Pancreas (tissue), 10 donors: ENCODE measurements at places on chromosomes 1 and 21. TPM values are rescaled to one million over a fixed set of nuclear protein-coding genes. Genes with fewer than 3 reads are reported as not detected.

Gene UBL4B
- total RNA-seq = not detected

Gene HTR1D
- 0.06 TPM for total RNA-seq

GRCh38 chr1:184292101-184292500, 94.7 kb upstream of the C1orf21 start:
- no peak for DNase-seq

GRCh38 chr1:227774051-227774731, 39.0 kb downstream of the SNAP47 start:
- DNase-seq = no peak

DNA sequence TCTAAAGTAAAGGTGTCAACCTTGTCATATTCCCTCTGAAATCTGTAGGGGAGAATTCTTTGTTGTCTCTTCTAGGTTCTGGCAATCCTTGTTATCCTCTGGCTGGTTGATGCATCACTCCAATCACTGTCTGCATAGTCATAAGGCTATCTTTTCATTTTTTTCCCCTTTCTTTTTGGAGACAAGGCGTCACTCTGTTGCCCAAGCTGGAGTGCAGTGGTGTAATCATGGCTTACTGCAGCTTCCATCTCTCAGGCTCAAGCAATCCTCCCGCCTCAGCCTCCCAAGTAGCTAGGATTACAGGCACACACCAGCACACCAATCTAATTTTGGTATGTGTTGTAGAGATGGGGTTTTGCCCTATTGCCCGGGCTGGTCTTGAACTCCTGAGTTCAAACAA, 12.9 kb downstream of the DPYD start:
- no peak for DNase-seq

Gene RPTN
- not detected for total RNA-seq

- DNase-seq = no peak
These were observed 41.7 kb downstream of the ILDR2 start for GRCh38 chr1:166933633-166934032.

Gene PLCH2
- total RNA-seq = 4.0 TPM

- no peak for DNase-seq
These were observed 67.2 kb downstream of the TTLL7 start for GRCh38 chr1:83931658-83932253.

- no peak for DNase-seq
These were observed 17.2 kb downstream of the LSS start for GRCh38 chr21:46211376-46211775.

GRCh38 chr1:26887125-26887524, 3.0 kb downstream of the GPN2 start:
- DNase-seq = no peak

DNA sequence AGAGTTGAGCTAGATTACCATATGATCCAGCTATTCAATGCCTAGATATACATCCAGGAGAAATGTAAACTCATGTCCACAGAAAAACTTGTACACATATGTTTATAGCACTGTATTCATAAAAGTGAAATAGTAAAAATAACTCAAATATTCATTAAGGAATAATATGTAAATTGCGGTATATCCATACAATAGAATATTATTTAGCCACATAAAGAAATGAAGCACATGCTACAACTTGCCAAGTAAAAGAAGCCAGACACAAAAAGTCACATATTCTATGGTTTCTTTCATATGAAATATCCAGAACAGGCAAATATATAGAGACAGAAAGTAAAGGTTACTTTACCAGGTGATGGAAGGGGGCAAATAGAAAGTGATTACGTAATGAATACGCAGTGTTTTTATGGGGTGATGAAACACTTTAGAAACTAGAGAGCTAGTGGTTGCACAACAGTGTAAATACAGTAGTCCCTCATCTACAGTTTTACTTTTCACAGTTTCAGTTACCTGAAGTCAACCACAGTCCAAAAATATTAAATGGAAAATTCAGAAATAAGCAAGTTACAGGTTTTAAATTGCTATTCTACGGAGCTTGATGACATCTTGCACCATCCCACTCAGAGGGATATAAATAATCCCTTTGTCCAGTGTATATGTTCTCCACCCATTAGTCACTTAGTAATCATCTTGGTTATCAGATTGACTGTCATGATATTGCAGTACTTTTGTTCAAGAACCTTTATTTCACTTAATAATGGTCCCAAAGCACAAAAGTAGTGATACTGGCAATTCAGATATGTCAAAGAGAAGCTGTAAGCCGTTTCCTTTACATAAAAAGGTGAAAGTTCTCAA, 62.3 kb downstream of the ZNF644 start:
- no peak for DNase-seq

Gene ANKRD65
- 9.4 TPM for total RNA-seq

DNA sequence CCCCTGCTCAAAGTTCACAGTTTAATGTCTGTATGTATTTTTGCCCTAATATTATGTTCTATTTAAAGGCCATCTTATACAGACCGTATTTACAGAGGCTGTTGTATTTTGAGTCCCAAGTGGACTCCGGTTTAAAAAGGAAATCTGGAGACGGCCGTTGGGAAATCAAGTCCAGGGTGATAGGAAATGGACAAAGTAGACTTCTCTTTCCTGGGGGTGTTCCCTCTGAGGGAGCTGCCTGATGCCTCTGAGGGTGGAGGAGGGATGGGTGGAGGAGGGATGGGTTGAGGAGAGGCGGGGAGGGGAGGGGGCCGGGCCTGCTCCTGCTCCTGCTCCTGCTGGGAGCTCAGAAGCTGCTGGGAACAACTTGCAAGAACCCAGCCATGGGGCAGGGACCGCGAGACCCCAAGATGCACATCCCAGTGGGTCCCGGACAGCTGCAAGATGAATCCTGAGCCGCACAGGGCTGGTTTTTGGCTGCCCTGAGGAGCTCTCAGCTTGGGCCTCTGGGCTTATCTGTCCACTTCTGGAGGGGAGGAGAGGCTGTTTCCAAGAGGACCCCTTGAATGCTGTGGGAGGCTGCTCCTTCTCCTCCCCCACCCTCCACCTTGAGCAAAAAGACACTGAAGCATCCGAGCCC, 12.0 kb upstream of the ACTL8 start:
- DNase-seq = no peak

Gene PRR9
- not detected for total RNA-seq

DNA sequence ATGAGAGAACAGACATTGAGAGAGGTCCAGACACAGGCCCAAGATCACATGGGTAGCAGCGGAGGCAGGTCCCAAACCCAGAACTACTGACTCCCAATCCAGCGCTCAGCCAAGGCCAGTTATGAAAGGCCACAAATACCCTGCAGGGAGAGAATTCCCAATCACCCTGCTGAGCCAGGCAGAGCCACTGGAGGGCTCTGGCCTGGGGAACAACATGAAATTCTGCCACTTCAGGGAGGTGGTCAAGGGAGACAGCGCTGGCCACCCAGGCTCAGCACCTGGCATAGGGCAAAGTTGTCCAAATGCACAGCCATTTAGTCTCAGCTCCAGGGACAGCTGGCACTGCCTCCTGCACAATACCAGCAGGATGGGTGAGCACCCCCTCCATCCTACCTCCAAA, 27.5 kb downstream of the SLC9A1 start:
- DNase-seq = no peak

- DNase-seq = no peak
These were observed 448.6 kb downstream of the SMYD3 start for GRCh38 chr1:246058466-246058865.

- no peak for DNase-seq
These were observed 77.7 kb upstream of the ADAM30 start for GRCh38 chr1:119974013-119974412.

- DNase-seq = peak; percentile 89
These were observed 10.8 kb downstream of the ADAMTSL4 start for GRCh38 chr1:150560011-150560438.

DNA sequence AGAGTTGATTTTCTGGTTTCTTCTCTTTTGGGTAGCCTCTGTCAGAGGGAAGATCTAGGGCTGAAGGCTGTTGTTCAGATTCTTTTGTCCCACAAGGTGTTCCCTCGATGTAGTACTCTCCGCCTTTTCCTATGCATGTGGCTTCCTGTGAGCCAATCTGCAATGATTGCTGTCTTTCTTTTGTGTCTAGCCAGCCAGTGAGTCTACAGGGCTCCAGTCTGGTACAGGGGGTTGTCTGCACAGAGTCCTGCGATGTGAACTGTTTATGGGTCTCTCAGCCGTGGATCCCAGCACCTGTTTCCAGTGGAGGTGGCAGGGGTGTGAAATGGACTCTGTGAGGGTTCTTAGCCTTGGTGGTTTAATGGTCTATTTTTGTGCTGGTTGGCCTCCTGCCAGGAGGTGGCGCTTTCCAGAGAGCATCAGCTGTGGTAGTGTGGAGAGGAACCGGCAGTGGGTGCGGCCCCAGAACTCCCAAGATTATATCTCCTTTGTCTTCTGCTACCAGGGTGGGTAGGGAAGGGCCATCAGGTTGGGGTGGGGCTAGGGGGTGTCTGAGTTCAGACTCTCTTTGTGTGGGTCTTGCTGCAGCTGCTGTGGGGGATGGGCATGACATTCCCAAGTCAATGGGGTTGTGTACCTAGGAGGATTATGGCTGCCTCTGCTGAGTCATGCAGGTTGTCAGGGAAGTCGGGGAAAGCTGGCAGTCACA, 81.3 kb upstream of the C21orf91 start:
- no peak for DNase-seq

- DNase-seq = no peak
These were observed 1239.3 kb downstream of the MRPL39 start for GRCh38 chr21:24367936-24368335.

DNA sequence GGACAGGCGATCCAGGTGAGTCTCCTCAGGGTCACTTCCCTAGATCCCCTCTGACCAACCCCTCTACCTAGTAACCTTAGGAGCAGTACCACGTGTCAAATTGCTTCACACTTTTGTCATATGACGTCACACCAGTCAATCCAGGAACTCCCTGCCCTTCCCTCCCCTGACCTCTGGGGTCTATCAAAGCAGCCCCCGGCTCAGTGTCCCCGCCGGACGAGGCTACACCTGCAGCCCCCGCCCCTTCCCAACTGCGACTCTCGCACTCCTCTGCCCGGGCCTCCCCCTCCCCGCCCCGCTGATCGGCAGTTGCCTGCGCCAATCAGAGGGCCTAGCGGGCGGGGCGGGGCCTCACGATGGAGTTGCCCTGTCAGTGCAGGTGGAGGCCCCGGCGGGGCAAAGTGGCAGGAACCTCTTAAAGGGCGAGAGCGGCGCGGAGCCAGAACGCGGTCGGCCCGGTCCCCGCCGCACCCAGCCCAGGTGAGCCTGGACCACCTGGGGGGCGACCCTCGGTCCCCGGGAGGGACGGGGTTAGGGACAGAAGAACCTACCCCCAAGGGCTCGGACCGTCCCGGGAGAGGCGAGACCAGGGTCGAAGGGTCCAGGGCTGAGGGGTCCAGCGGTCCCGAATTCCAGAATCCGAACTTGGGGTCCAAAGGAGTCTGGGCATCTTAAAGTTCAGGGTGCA, 27.5 kb upstream of the EPB41 start:
- peak; percentile 94 for DNase-seq

- no peak for DNase-seq
These were observed 51.0 kb downstream of the RPL5 start for GRCh38 chr1:92882819-92883218.

GRCh38 chr1:183636783-183637182, 1.2 kb upstream of the ARPC5 start:
- no peak for DNase-seq

DNA sequence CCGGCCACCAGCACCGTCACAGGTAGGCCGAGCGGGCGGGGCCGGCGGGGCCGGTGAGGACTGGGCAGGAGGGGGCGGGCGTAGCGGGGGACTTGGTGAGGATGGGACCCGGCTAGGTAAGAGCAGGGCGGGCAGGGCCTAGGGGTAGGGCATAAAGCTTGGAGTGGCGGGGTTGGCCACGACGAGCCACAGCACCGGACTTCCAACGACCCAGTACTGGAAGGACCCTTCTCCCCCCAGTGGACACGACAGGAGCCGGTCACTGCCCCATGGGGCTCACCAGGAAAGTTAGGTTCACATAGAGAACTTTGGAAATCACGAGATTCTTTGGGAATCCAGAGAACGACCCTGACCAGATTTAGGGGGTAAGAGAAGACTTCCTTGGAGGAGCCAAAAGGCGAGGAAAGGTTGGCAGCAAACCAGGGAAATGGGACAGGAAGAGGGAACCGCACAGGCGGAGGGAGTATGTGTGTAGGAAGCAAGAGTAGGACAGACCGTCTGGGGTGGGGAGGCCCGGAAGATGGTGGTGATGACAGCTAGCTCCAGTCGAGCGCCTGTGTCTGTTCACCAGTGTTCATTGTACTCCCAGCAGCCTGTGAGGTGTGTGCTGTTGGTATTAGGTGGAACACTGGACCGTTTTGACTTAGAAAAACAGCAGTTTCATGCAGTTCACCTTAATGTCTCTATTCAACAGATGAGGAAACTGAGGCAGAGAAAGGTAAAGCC, 20.4 kb downstream of the ZNF362 start:
- no peak for DNase-seq

DNA sequence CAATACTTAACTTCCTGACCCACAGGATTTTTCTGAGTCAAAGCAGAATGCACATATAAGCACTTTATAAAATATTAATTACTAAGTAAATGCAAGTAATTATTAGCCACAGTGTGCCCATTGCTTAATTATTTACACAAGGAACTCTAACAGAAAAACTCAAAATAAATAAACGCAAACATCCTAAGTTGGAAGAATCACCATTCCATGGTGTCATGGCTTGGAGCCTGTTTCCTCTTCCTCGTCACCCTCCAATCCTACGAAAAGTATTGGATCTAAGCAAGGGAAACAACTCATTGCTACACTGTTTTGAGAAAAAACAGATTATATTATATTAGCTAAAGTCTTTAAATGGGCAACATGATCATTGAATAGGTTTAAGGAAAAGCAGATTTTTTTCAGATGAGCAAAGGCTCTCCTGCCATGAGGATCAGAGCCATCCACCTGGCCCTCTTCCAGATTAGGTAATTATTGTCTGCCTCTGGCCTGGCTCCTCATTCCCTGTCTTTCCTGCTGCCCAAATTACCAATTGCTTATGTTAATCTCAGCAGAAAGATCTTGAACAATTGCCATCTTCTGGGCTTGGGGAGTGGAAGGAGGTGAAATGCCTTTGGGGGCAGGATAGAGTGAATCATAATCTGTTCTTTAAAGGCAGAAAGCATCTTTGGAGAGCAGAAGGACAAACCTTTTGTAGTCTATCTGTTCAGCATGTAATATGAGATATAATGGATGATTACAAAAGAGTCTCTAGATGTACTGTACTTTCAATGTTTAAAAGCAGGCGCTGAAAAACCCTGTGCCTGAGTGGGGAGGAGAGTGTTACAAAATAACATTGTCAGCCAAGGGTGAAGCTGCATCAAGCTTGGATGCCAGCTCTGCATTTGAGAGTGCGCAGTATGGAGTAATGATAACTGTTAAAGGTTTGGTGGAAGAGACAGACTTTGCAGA, 121.2 kb downstream of the DUSP10 start:
- DNase-seq = no peak

Gene HOOK1
- total RNA-seq = 23.2 TPM

- DNase-seq = no peak
These were observed 95.6 kb downstream of the ZNF644 start for GRCh38 chr1:90925928-90926869.
